H54 (cell line): ENCODE measurements at places on chromosomes 2 and 18.

DNA sequence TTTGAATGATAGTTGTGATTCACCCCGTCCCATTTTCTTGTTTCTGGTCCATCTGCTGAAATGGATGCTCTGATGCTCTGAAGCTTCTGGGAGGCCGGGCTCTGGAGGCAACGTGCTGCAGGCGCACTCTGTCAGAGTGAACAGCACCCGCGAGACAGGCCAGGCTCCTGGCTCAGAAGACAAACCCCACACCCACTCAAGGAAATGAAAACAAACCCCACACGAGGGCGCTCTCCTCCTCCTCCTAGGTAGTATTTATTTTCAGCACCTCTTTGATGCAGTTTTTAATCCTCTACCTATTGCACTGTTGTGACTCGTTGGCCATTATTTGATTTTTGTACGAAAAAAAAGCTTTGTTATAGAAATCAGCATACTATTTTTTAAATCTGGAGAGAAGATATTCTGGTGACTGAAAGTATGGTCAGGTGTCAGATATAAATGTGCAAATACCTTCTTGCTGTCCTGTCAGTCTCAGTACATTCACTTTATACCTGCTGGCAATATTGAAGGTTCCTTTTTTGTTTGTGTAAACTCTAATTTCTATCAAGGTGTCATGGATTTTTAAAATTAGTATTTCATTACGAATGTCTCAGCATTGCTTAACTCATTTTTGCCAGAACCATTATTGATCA is 10.3 kb upstream of the CHST10 start:
- peak; percentile 20 for DNase-seq

DNA sequence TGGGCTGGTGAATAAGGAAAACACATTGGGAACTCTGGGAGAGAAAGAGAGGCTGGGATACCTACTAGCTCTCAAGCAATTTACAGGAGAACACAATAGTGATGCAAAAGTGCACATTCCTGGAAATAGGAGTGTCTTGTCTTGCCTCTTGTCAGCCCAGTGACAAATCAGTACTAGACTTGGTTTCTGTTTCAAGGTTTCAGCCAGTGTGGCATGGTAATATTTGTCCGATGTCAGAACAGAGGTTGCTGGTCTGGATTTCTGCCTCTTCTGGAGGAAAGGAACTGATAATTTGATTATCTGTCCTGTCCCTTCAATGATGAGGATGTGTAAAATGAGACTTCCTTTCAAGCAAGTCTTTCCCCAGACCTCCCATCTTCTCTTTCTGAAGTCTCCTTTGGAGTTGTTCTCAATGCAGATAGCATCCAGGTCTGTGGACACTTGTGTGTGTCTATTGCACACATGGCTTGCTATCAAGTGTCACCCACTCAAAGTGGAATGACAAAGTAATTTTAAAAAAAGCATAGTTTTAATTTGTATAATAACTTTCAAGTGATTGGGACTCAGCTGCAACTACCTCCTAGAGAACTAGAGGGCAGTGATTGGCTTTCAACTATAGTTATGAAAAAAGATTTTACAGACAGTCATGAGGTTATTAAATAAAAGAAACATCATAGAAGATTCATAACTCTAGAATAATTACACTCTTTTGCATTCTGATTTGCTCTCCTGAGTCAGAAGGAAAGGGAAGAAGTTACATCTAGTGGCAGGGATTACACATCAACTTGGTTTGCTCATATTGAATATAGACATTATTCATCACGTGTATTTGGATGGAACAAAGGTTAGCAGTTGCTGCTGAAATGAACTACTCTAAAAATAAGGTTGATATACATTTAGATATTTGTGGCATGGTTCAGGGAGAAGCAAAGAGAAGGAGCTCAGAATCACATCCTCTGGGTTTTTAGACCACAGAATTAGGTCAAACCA is 4.5 kb downstream of the GPR39 start:
- no peak for DNase-seq

DNA sequence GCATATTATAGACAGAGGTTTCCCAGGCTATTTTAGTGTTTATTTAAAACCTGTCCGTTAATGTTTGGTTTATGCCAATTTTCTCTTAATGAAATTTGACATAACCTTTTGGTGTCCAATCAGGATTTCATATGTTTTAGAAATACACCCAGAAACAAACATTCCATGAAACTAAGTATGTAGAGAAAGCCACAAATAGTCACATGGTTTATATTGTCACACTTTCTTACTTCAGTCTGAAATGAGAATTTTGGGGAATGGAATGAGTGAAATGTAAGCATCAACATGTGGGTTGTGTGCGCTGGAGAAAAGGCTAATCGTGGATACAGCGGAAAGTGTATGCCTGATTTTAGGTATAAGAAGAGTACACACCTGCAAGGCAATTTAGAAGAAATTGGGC is 277.0 kb upstream of the RAB12 start:
- no peak for DNase-seq

DNA sequence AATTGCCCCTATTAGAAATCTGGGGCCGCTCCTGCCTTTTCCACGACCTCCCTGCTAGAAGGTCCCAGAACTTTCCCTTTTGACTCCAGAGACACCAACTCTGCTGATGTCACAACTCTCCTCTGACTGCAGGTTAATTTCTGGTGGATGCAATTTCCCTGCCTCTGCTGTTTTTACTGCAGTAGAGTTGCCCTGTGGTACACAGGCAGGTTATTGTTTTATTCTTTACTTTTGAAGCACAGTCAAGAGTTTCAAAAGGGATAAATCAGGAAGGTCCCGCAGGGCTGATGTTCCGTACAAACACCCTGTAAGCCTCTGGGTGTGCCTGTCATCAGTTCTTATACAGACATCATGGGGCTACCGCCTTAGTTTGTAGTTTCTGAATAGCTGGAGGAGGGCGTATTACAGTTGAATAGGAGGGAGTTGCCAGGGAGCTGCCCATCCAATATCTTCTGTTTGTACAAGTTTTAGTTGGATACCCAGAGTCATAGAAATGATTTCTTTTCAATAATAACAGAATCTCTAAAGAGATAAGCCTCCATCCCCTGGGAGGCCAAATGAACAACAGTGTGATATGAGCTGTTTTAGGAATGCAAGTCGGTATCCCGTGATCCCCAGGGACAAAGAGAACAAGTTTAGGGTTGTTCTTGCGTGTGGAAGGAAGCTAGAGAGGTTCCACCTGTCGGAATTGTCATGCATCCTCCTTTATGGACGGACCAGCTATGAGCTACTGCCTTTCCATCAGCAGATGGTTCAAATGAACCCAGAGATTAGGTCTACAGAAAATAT is 108.4 kb upstream of the COPS8 start:
- DNase-seq: no peak

- DNase-seq: no peak
Observed at GRCh38 chr2:164694275-164694695, 73.0 kb upstream of the GRB14 start.

DNA sequence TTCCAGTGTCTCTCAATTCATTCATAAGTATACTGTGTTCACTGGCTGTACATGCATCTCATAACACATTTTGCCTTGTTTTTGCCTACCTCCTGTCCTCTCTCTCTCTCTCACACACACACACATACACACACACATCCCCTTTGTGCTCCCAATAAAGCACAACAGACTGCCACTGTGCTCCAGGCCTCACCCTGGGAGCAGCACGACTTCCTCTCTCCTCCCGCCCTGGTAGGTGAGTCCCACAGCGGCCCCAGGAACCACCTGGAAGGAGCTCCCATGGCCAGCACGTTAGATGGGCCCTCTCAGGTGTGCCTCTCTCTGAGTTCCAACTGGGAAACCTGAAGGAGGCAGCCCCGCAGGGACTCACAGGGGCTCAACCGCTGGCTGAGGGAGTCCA is 65.4 kb downstream of the MARCHF4 start:
- DNase-seq: no peak

- no peak for DNase-seq
Observed at GRCh38 chr2:168466834-168467565, 10.9 kb downstream of the CERS6 start.

DNA sequence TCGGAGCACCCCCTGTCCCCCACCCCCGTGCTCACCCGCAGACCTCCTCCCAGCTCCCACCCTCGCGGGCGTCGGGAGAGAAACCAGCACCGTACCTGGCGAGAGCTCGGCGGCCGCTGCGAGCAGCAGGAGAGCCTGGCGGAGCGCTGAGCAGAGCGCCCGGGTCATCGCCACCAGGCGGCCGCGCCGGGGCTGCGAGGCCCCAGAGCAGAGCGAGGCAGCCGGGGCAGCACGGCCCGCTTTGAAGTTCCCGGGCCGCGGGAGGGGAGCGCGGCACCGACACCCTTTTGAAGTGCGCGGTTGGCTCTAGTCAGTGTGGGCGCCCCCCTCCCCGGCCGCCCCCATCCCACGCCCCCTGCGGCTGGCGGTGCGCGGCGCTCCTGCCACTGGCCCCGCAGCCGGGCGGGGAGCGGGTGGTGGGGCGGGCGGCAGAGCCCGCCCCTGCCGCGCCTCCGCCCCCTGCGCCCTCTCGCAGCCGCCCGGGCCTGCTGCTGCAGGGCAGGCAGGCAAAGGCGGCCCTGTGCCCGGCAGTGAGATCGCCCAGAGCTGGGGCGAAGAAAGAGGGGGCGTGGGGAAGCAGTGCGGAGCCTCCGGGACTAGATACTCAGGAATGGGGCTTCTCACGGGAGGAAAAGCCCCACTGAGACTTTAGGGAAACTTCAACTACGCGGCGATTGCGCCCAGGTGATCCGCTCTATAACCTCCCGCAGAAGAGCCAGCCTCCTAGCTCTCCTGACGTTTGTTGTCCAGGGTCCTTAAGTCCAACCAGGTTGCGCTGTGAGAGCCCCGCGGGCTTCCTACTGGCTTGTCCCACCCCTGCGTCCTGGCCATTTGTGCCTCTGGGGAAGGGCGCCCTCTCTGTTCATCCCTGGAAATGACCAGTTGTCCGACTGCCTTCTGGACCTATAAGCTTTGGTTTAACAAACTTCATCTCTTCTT is at the start of gene ACVR1C:
ACVR1C (minus strand) TSS at position 388 of the 939 bp plus-strand sequence; CDS start at position 168, 220 bp downstream.
- peak; percentile 50 for DNase-seq

- no peak for DNase-seq
Observed at GRCh38 chr2:6723865-6724604, 141.7 kb downstream of the CMPK2 start.

DNA sequence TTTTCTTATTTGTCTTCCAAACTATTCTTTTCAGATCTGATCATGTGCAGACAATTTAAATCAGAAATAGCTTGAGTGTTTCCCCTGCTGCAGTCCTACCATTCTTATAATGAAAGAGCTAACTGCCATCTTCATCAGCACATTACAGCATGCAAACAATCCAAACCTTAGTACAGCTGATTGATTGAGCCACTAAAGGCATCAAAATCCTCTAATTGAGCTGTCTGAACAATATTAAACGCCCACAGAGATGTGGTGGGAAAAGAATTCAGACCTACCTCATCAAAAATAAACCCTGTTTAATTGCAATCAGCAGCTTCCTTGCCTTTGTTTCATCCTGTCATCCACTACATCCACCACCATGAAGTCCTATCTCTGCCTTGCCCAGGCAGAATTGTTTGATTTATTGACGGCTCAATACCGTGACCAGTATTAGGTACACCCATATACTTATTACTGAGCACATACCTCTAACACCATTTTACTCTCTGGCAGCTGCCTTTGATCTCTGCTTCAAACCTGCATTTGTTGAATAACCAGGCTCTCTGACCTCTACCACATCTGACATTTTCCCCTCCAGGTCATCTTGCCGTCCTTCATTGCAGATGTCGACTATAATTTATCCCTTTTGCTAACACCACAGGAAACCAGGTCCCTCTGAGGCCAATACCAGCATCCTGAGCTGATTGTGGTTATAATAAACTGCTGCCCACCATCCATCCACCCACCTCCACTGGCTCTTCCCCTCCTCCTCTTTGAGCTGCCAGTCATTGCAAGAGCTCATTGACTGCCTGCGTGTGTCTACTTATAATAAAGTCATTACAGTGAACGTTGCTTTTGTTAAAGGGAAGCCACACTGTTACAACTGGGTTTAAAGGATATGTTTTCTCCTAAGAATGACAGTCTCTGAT is 78.5 kb downstream of the RBM43 start:
- no peak for DNase-seq
